Vagina (tissue), 2 donors: ENCODE measurements at places on chromosomes 4 and X. TPM values are rescaled to one million over a fixed set of nuclear protein-coding genes. Genes with fewer than 3 reads are reported as not detected.

CT45A1 gene
- not detected for total RNA-seq

TMPRSS11E gene
- 74.2 TPM for total RNA-seq

NEK1 gene
- 14.7 TPM for total RNA-seq

DNA sequence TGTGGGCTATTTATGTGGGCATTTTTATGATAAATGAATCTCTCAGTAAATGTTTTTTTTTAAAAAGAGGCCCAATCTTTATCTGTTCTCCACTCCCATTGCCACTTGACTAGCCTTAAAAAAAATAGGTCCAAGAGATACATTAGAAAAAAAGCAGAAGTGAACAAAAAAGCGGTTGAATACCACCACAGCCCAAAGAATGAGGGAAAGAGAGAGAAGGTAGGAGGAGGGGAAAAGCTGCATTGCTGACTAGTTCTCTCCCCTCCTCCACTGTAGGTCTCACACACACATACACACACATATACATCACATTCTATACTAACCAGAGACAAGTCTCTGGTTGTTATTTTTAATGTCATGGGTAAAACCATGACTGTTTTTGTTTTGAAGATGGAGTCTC, 95.8 kb upstream of the IL13RA1 start:
- H3K27ac ChIP-seq = no peak overlapping the region
- no peak for DNase-seq
- H3K36me3 ChIP-seq = no peaks in the 10 kb centered on the region

DNA sequence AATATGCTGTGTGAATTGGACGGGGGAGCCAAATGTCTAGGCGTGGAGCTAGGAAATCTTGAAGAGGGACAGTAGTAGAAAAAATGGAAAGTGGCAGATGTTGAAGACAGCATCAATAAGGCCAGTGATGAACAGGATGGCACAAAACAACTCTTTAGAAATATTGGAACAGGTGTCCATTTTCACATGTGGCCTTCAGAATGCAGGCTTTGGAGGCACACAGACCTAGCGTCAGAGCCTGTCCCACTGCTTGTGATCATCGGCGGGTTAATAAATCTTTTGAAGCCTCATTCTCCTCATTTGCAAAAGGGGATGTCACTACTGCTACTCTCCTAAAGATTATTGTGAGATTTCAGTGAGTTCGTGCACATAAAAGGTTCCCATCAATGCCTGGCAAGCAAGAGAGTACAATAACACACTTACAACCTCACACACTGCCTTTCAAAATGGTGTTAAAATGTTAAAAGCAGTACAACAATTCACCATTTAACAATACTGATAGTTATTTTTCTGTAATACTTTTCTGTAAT, 2.4 kb downstream of the PDLIM3 start:
- peaks cover 15% of the 10 kb centered on the region for H3K4me1 ChIP-seq
- DNase-seq = no peak

- no peaks in the 10 kb centered on the region for H3K27me3 ChIP-seq
- no peaks in the 10 kb centered on the region for H3K36me3 ChIP-seq
- no peaks in the 10 kb centered on the region for H3K4me1 ChIP-seq
- H3K27ac ChIP-seq = no peak overlapping the region
Observed at GRCh38 chr4:4633431-4633830, 91.6 kb upstream of the STX18 start.
